Mesenteric fat pad (tissue), 1 donor: ENCODE measurements at places on chromosomes 5 and 9. TPM values are rescaled to one million over a fixed set of nuclear protein-coding genes. Genes with fewer than 3 reads are reported as not detected.

Gene CD14
- total RNA-seq: 224 TPM

DNA sequence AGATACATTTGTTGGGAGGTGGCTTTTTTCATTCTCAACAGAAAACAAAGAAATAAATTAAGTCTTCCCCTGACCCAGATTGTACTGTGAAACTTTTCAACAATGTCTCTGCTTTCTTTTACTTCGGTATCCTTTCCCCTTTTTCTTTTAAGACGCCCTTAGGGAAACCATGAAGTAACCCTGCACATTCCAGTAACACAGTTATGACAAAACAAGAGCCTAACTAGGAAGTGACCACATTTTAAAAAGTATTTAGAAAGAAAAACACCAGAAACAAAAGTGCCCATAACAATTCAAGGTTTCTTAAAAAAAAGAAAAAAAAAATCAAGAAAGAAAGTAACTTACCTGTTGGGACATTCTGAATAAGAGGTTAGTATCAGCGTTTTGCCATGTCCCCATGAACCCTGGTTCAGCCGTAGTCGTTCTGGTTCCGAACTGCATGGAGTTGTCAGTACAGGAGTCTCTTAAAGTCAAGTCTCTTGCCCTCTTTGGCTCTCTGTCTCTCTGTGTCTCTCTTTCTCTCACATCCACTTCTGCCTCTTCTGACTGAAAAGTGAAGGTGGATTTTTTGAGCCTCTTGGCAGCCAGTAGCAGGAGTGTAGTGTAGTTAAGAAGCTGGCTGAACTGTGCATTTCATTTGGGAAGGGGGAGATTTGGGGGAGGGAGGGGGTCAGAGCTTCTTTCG lies 142.9 kb downstream of the BNC2 start:
- no peak for DNase-seq

Gene BAAT
- total RNA-seq: not detected

DNA sequence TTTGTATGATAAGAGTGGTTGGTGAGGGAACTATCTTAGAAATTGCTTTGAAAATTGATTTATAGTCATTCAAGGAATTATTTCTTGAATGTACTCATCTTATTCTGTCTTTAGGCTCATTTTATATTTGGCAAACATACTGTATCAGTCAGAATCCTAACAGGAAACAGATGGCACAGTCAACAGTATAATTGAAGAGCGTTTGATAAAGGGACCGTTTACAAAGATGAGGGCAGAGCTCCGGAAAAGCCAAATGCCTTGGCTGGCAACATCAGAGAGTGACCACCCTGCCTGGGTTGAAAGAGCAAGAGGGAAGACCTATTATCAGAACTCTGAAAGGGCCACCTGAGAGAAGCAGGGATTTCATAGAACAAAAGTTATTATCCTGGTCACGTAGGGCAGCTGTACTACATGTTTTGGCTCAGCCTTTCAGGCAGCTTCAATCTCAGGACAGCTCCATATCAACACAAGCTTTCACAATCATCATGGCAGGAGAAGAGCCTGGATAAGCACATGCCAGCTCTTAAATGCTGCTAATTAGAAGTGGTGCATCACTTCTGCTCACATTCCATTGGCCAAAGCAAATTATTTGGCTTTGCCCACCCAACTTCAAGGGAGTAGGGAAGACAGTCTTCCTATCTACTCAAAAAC lies 47.2 kb upstream of the ARL15 start:
- no peak for DNase-seq

GRCh38 chr5:32074401-32074800 lies 99.7 kb downstream of the GOLPH3 start:
- DNase-seq: peak; percentile 84

GRCh38 chr9:109805050-109805449 lies 25.1 kb downstream of the PALM2AKAP2 start:
- DNase-seq: no peak

Gene OR1L4
- total RNA-seq: not detected

GRCh38 chr5:172385707-172386106 lies 68.6 kb downstream of the SH3PXD2B start:
- DNase-seq: no peak

Gene PCBD2
- 10.7 TPM for total RNA-seq

- DNase-seq: no peak
Observed at GRCh38 chr5:37721447-37721871, 118.4 kb downstream of the GDNF start.

GRCh38 chr9:105887679-105888078 lies 193.3 kb downstream of the TMEM38B start:
- DNase-seq: no peak

DNA sequence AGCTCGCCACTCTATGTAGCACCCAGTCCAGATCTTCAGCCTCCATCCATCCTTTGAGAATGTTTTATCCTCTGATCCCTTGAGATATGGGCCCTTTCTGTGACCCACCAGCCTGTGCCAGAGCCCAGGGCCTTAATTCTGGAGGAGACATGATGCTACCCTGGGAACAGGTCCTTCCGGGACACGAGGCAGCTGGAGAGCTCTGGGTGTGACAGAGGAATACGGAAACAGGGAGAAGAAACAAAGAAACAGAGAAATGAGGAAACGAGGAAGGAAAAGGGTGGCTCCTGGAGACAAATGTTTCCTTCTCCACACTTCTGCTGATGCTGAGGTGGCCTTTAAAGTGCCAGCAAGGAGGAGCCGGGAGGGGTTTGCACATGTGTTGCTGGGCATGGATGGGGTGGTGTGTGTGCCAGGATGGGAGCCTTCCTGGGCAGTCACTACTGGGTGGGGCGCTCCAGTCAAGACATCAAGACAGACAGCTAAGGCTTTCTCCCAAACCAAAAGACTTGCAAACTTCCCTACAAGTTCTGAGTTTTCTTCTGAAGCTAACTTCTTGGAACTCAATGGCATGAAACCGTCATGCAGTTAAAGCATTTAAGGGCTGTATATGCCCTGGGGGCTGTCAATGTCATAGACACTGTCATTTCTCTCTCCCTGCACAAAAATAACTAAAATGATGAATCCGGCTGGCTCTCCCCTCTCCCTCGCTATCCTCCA lies 22.8 kb upstream of the MARCHF6 start:
- no peak for DNase-seq

DNA sequence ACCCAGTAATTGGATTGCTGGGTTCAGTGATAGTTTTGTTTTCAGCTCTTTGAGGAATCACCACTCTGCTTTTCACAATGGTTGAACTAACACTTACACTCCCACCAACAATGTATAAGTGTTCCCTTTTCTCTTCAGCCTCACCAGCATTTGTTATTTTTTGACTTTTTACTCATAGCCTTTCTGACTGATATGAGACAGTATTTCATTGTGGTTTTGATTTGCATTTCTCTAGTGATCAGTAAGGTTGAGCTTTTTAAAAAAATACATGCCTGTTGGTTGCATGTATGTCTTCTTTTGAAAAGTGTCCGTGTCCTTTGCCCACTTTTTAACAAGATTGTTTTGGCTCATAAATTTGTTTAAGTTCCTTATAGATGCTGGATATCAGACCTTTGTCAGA lies 185.7 kb upstream of the CCNH start:
- DNase-seq: no peak

GRCh38 chr5:82885627-82886389 lies 191.4 kb downstream of the TMEM167A start:
- DNase-seq: no peak

Gene C5orf58
- not detected for total RNA-seq

DNA sequence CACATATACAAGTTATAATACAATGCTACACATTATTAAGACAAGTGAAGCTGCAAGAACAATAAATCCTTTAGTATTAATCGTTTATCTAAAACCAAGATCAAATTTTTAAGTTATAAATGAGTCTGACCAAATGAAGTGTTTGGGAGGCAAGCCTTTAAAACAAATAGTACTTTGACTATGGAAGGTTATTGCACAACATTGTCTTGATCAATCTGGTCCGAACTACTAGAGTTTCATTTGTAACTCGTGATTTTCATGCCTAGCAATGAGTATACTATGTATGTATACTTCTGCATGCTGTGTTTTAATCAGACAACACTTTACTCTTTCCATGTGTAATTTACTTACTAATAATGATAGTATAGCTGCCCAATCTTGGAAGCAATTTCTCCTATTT lies 87.2 kb upstream of the GOLGA1 start:
- no peak for DNase-seq

- no peak for DNase-seq
Observed at GRCh38 chr9:70484232-70485130, 70.0 kb upstream of the KLF9 start.

DNA sequence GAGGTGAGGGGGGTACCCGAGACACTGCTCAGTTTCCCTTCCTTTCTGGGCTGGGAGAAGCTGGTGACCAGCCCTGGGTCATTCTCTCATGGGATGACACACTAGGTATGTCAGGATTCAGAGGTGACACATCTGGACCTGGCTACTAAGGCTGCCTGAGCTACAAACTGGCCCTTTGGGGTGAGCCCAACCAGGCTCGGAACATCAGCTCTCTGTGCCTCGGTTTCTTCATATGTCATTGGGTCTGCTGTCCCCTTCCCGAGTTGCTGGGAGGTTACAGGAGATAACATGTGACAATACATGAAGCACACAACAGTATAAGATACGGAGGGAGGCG lies 11.8 kb downstream of the CARD19 start:
- DNase-seq: no peak

GRCh38 chr5:146699138-146699537 lies 179.4 kb downstream of the PPP2R2B start:
- DNase-seq: no peak

Gene ZNF782
- total RNA-seq: 4.0 TPM

Gene CKS2
- 6.5 TPM for total RNA-seq

- no peak for DNase-seq
Observed at GRCh38 chr5:61228691-61229280, 66.5 kb upstream of the SMIM15 start.

- no peak for DNase-seq
Observed at GRCh38 chr9:16704116-16705110, 166.1 kb downstream of the BNC2 start.

DNA sequence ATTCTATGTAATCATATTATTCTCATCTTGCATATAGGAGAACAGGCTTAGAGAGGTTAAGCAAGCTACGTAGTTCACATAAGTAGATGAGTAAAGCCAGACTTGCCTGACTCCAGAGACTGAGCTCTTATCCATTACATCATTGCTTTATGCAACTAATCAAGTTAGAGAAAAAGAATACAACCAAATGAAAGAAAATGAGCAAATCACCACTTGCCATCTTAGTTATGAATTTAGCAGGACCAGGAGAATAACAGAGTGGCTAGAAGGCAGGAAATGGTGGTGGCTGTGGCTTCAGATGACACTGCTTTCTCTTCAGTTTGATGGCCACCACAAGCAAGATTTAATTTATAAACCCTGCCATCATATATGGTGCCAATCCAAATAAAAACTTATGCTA lies 26.6 kb downstream of the POC5 start:
- no peak for DNase-seq

DNA sequence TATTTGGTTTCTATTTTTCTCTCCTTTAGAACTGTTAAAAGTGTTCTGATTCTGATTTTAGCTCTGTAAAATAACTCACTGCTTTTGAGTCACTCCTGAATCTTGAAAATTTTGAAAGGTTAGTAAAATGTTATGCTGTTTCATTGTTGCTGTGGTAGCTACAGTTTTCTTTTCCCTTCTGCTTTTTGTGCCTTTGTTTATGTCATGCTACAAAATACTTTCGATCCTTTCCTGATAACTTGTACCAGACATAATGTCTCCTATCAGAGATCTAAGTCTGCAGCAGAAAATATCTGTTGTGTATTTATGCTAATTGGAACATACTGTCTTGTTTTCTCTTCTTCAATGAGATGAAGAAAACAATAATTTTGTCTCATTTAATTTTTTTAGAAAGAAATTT lies 26.9 kb upstream of the CEP120 start:
- DNase-seq: no peak

DNA sequence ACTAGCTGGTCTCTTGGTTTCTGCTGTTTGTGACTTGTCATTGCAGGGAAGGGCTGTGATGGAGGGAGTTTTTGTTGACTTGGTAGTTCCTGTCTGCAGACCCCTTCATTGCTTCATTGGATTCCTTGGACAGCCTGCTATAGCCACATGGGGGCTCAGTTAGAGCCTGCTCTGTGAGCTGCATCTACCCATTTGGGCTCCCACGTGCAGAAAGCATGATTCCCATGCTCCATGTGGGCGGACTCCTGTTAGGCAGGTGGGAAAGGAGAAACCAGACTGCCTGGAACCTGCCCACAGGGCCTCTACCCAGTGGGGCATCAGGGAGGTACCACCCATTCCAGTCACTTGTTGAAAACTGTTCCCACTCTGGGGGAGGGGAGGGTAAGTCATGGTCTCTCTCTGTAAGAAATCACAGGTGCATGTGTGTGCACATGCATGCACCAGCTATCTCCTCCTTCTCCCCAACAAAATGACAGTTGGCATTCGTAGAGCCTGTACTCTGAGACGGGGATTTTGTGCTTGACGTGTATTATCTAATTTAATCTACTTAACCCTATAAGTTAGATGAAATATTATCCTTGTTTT lies 61.0 kb downstream of the DAPK1 start:
- DNase-seq: no peak

Gene LRRC19
- not detected for total RNA-seq

- no peak for DNase-seq
Observed at GRCh38 chr5:82560561-82560960, 282.4 kb upstream of the RPS23 start.
